ENCODE measurements at places on chromosomes 1 and 21. TPM values are rescaled to one million over a fixed set of nuclear protein-coding genes. Genes with fewer than 3 reads are reported as not detected.

Gene SHCBP1L
- total RNA-seq, result not detected

Gene LIPI
- total RNA-seq, result not detected

Gene CD5L
- not detected for total RNA-seq

Gene CFHR4
- total RNA-seq, result not detected

Gene KCNK2
- total RNA-seq, result 0.28 TPM

Gene CELF3
- total RNA-seq, result not detected

Gene FBXO28
- 41.9 TPM for total RNA-seq

Gene TESK2
- 3.5 TPM for total RNA-seq

Gene PRKACB
- total RNA-seq, result 32.2 TPM

Gene RRAGC
- total RNA-seq, result 20.2 TPM

Gene FAM72C
- total RNA-seq, result not detected

Gene C8B
- not detected for total RNA-seq

Gene EPHB2
- 9.3 TPM for total RNA-seq

Gene OR10J1
- not detected for total RNA-seq

Gene ANGPTL1
- total RNA-seq, result 51.0 TPM

Gene TRIM17
- 0.56 TPM for total RNA-seq

Gene TFF1
- total RNA-seq, result not detected

Gene HJV
- total RNA-seq, result not detected

Gene CYP4A22
- total RNA-seq, result not detected

Gene ESPN
- total RNA-seq, result not detected

Gene RGS16
- 15.2 TPM for total RNA-seq

Gene ETV3
- total RNA-seq, result 11.8 TPM

Gene SYPL2
- total RNA-seq, result 6.1 TPM

Gene CLDN19
- 0.49 TPM for total RNA-seq

Gene ANKRD65
- 0.68 TPM for total RNA-seq

Gene TMEM52
- total RNA-seq, result not detected

Gene SLAMF9
- total RNA-seq, result not detected

Gene HORMAD1
- not detected for total RNA-seq

Gene S100A7A
- total RNA-seq, result not detected

Gene OR6N2
- not detected for total RNA-seq

Gene ELOA
- 40.6 TPM for total RNA-seq

Gene APOBEC4
- total RNA-seq, result not detected

Gene KCNJ6
- not detected for total RNA-seq

Gene GUK1
- total RNA-seq, result 422 TPM

Gene SPATA45
- not detected for total RNA-seq

Gene FAM72B
- total RNA-seq, result 0.42 TPM

Gene RAB25
- total RNA-seq, result not detected

Gene DNALI1
- 2.6 TPM for total RNA-seq

Gene PADI3
- total RNA-seq, result not detected

Gene DNAI4
- total RNA-seq, result 1.9 TPM

Gene GJA8
- not detected for total RNA-seq

Gene GBP6
- 0.27 TPM for total RNA-seq

Gene TMEM53
- 12.9 TPM for total RNA-seq
